ENCODE measurements at places on chromosomes 12 and 14.
A peak's percentile ranks its signal among the peaks of the same experiment; 100 is the strongest.

GRCh38 chr12:85725991-85726390 is 110.2 kb downstream of the RASSF9 start:
- DNase-seq = no peak

DNA sequence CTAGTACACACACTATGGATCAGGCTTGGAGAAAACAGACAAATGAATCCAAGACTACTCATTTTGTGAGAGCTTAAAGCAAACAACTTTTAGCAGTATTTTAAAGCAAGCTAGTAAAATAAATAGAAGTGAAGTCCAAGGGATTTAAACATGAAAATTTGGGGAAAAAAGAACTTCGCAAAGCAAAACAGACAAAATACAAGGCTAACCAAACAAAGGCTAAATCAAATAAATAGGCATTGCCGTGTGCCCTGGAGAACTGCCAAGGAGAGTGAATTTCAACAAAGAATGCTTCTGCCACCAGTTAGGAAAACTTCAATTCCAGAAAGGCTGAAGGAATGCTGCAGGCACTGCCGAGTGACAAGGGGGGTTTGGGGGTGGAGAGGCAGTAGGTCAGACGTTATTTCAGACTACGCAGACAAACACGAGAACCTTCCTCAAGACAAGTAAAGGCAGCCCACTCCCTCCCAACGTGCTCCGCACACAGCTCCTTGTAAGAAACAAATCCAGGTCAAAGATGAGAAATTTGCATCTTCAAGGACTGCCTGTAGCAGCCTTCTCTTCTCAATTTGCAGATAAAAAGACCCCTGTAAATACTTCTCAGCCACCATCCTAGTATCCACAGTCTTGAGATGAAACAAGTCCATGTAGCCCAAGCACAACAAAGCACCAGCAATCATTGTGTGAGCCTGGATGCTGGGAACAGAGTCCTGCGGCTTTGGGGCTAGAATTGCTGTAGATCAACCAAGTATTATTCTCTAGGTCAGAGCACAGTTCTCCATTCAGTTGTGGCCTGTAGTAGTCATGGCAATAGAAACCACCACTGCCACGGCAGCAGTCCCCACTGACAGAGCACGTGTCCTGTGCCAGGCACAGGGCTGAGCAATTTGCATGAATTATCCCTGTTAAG is 43.3 kb downstream of the EFCAB11 start:
- DNase-seq = no peak

DNA sequence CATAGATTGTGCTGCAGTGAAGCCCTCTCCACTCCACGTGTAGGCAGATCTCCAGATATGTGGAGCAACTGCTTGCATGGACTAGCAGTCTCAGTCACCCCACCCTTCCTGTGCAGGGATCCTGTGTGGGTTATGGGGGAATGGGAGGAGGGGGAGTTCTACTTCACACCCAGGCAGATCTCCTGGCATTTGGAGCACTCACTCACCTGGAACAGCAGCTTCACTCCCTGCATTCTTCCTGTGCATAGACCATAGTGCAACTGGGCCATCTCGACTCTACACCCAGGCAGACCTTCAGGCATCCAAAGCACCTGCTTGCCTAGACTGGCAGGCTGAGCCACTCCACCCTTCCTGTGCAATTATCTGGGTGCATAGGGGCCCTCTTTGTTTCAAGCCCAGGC is 96.0 kb upstream of the PCED1B start:
- DNase-seq = peak; percentile 46

DNA sequence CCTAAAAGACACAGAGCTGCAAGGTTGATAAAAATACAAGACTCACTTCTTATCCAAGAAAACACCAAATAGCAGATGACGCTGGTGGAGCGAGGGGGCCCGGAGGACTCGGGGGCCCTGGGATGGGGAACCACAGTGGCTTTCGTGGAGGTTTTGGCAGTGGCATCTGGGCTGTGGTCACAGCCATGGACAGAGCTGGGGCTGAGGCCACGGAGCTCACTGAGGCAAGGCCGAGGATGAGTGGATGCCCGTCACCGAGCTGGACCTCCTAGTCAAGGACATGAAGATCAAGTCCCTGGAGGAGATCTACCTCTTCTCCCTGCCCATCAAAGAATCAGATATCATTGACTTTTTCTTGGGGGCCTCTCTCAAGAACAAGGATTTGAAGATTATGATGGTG is 117.2 kb downstream of the PTPRO start:
- no peak for DNase-seq

- DNase-seq = peak; percentile 77
Measured at GRCh38 chr12:96193725-96194575, at the start of gene ELK3. Gene ELK3 (plus strand): TSS chr12:96194375.

- DNase-seq = no peak
Measured at GRCh38 chr14:90567191-90567590, 170.4 kb downstream of the CALM1 start.

All from mammary epithelial cell (primary cell).